Naive thymus-derived CD4-positive, alpha-beta T cell (primary cell): ENCODE measurements at places on chromosomes 3 and 15. TPM values are rescaled to one million over a fixed set of nuclear protein-coding genes. Genes with fewer than 3 reads are reported as not detected.

GRCh38 chr3:182405759-182406158, 387.5 kb upstream of the ATP11B start:
- no peak for DNase-seq

The GRK7 gene
- not detected for polyA plus RNA-seq

- no peak for DNase-seq
Observed at GRCh38 chr15:80890341-80891005, 99.1 kb downstream of the MESD start.

- DNase-seq, result no peak
Observed at GRCh38 chr3:112687211-112687610, 46.3 kb upstream of the CCDC80 start.

The ADGRG7 gene
- polyA plus RNA-seq, result not detected

GRCh38 chr3:8529738-8530525, 28.3 kb downstream of the LMCD1 start:
- DNase-seq, result no peak

- DNase-seq, result no peak
Observed at GRCh38 chr15:95371664-95372063, 958.8 kb upstream of the NR2F2 start.

DNA sequence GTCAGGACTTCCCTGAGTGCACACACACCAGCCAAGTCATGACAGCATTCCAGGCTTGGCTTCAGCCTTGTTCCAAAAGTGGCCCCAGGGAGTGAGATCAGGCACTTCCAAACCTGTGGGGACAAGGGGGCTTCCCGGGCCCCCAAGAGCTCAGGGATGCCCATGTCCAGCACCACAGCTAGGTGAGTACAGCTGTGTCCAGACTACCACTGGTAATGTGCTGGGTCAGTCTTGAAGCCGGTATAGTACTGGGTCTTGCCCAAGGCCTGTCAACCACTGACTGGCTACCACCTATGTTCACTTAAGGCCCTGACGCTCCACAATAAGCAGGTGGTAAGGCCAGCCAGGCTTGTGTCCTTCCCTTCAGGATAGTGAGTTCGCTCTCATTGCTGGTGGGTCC, 249.3 kb downstream of the UNC13C start:
- no peak for DNase-seq

DNA sequence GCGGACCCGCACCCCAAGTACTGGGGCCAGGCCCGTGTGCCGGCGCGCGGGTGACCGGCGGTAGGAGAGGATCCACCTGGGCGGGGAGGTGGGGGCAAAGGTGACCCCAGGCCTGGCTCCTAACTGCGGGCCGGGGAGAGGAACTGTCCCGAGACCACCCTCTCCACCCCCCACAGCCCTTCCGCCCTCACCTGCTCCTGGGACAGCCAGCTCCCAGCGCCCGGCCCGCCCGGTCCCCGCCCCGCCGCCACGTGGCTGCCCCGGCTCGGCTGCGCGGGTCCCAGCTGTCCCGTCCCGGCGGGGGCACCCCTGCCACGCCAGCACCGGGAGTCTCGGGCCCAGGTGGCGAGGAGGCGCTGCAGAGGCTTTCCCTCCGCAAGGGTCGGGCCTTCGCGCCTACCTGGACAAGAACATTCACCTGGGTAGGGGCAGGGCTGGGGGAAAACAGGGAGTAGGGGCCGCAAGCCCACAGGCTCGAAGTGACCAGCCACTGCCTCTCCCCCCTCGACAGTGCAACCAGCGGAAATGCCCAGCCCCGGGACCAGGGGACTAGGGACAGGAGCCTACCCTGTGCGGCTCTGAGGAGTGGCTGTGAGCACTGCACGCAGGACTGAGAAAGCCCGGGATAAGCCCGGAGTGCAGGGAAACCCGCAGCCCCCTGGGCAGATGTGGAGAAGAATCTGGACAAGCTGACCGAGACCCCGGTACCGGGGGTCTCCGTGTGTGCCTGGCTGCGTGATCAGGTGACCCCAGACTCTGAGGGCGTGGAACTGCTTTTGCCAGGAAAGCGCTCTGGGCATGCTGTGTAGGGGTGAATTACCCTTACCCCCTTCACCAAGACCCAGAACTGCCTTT, at the start of gene SLC12A8:
Gene SLC12A8 (minus strand): TSS at position 240 of the 855 bp plus-strand sequence. CDS start 1,399 bp downstream, outside the sequence.
- no peak for DNase-seq

GRCh38 chr15:67085818-67086636, 20.6 kb downstream of the SMAD3 start:
- DNase-seq, result no peak

DNA sequence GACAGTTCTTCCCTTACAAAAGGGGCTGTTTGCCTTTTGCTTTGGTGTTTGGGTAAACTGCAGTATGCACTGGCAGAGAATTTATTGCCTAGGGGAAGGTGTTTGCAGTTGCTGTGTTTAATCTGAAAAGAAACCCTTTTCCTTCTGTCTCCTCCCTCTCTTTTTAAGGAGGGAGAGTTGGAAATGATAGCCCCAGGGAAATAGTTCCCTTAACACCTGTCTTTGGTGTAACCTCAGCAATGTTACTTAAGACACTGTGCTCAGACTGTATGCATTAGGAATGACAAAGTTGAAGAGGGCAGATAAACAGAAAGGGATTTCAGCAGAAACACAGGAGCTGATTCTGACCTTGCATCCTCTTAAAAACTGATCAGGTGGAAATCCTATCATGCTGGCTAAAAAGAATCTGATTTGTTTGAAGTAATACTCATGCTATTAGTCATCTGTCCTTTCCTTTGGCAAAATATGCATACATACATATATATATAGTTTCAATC, 125.4 kb downstream of the TP63 start:
- no peak for DNase-seq

- no peak for DNase-seq
Observed at GRCh38 chr3:13257666-13258065, 162.5 kb downstream of the NUP210 start.

GRCh38 chr3:192857260-192857661, 60.4 kb downstream of the MB21D2 start:
- no peak for DNase-seq

The TRIM42 gene
- not detected for polyA plus RNA-seq

The GOLGA6B gene
- not detected for polyA plus RNA-seq
